ENCODE measurements at places on chromosomes 7 and 10. TPM values are rescaled to one million over a fixed set of nuclear protein-coding genes. Genes with fewer than 3 reads are reported as not detected.

The LRRC61 gene
- 1.2 TPM for total RNA-seq

The SFXN4 gene
- 18.8 TPM for total RNA-seq

The AGBL3 gene
- total RNA-seq, result 0.97 TPM

The LAMB1 gene
- 442 TPM for total RNA-seq

The KNDC1 gene
- total RNA-seq, result under 0.01 TPM

The PRR15 gene
- total RNA-seq, result 0.15 TPM
